ENCODE measurements at places on chromosomes 11 and 22.

GRCh38 chr11:28343304-28344233 is 235.4 kb downstream of the METTL15 start:
- DNase-seq: no peak

GRCh38 chr11:68006606-68007166 is 2.8 kb upstream of the UNC93B1 start:
- DNase-seq: no peak

- DNase-seq: no peak
These were observed 29.7 kb upstream of the PARVB start for GRCh38 chr22:43994416-43994815.

- DNase-seq: no peak
These were observed 523.2 kb upstream of the TENM4 start for GRCh38 chr11:79963856-79964645.

DNA sequence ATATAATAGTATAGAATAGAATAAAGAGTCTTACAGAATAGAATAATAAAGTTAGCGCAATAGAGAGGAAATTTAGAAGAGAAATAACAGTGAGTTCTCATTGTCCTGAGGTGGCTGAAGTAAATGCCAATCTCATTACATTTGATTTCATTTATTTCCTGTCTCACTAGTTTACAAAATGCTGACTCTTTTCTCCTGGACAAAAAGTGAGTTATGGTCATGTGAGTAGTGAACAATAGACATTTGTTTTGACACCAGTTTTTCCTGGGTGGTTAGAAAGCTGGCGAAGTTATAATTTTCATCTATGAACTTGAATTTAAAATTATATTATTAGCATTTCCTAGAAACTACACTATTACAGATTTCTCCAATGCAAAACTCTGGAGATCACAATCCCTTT is 143.7 kb downstream of the TYR start:
- no peak for DNase-seq
